Natural killer cell (primary cell): ENCODE measurements at places on chromosomes 4 and X. TPM values are rescaled to one million over a fixed set of nuclear protein-coding genes. Genes with fewer than 3 reads are reported as not detected.

- no peak for DNase-seq
- H3K4me1 ChIP-seq = no peaks in the 10 kb centered on the region
- H3K27me3 ChIP-seq = no peaks in the 10 kb centered on the region
- H3K36me3 ChIP-seq = no peaks in the 10 kb centered on the region
- H3K4me3 ChIP-seq = no peak overlapping the region
- no peak overlapping the region for H3K27ac ChIP-seq
Observed at GRCh38 chr4:125832161-125832560, 517.4 kb downstream of the FAT4 start.

- H3K4me1 ChIP-seq = no peaks in the 10 kb centered on the region
- no peak overlapping the region for H3K4me3 ChIP-seq
- no peaks in the 10 kb centered on the region for H3K27me3 ChIP-seq
- no peak overlapping the region for H3K27ac ChIP-seq
- H3K36me3 ChIP-seq = no peaks in the 10 kb centered on the region
- no peak for DNase-seq
Observed at GRCh38 chr4:31291238-31291637, 571.1 kb downstream of the PCDH7 start.

GRCh38 chr4:4327652-4328121 lies 37.6 kb downstream of the ZBTB49 start:
- H3K4me3 ChIP-seq = no peak overlapping the region
- no peaks in the 10 kb centered on the region for H3K4me1 ChIP-seq
- H3K27ac ChIP-seq = no peak overlapping the region
- DNase-seq = no peak

GRCh38 chrX:20718592-20719380 lies 452.1 kb upstream of the RPS6KA3 start:
- H3K27ac ChIP-seq = no peak overlapping the region
- no peaks in the 10 kb centered on the region for H3K4me1 ChIP-seq
- no peaks in the 10 kb centered on the region for H3K36me3 ChIP-seq
- no peak overlapping the region for H3K4me3 ChIP-seq

GRCh38 chrX:101932249-101932570 lies 383 bp upstream of the ZMAT1 start:
- peaks cover 6% of the 10 kb centered on the region for H3K4me1 ChIP-seq
- H3K4me3 ChIP-seq = peak overlapping the region; percentile 50
- no peak for DNase-seq
- H3K27me3 ChIP-seq = no peaks in the 10 kb centered on the region
- no peaks in the 10 kb centered on the region for H3K36me3 ChIP-seq

DNA sequence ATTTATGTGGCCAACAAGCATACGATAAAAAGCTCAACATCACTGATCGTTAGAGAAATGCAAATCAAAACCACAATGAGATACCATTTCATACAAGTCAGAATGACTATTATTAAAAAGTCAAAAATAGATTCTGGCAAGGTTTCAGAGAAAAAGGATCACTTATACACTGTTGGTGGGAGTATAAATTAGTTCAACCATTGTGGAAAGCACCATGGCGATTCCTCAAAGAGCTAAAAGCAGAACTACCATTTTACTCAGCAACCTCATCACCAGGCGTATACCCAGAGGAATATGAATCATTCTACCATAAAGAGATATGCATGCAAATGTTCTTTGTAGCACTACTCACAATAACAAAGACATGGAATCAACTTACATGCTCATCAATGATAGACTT lies 478.7 kb upstream of the GALNTL6 start:
- H3K27ac ChIP-seq = no peak overlapping the region
- H3K4me1 ChIP-seq = no peaks in the 10 kb centered on the region
- H3K36me3 ChIP-seq = no peaks in the 10 kb centered on the region

DNA sequence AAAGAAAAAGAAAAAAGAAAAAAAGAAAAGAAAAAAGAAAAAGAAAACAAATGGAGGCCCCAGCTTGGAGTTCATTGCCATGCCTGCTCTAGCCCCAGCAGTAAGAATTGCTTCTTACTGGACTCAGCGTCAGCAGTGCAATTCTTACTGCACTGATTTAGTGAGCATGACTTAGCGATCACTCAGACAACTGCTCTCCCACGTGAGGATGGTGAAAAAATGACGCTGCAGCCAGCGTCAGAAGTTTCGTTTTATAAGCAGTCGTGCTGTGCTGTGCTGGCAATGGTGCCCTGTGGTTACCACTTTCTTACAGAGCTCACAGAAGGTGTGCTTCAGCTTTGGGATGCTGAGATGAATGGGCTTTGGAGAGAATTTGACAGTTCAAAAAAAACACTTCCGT lies 68.3 kb upstream of the DDX3X start:
- peaks cover 9% of the 10 kb centered on the region for H3K4me1 ChIP-seq
- H3K27ac ChIP-seq = no peak overlapping the region
- peak; percentile 27 for DNase-seq
- no peaks in the 10 kb centered on the region for H3K27me3 ChIP-seq
- H3K4me3 ChIP-seq = peak overlapping the region; percentile 37

- H3K27ac ChIP-seq = no peak overlapping the region
- no peaks in the 10 kb centered on the region for H3K36me3 ChIP-seq
- no peak overlapping the region for H3K4me3 ChIP-seq
- DNase-seq = no peak
- H3K27me3 ChIP-seq = no peaks in the 10 kb centered on the region
- no peaks in the 10 kb centered on the region for H3K4me1 ChIP-seq
Observed at GRCh38 chrX:133332737-133333136, 82.6 kb downstream of the GPC4 start.

DNA sequence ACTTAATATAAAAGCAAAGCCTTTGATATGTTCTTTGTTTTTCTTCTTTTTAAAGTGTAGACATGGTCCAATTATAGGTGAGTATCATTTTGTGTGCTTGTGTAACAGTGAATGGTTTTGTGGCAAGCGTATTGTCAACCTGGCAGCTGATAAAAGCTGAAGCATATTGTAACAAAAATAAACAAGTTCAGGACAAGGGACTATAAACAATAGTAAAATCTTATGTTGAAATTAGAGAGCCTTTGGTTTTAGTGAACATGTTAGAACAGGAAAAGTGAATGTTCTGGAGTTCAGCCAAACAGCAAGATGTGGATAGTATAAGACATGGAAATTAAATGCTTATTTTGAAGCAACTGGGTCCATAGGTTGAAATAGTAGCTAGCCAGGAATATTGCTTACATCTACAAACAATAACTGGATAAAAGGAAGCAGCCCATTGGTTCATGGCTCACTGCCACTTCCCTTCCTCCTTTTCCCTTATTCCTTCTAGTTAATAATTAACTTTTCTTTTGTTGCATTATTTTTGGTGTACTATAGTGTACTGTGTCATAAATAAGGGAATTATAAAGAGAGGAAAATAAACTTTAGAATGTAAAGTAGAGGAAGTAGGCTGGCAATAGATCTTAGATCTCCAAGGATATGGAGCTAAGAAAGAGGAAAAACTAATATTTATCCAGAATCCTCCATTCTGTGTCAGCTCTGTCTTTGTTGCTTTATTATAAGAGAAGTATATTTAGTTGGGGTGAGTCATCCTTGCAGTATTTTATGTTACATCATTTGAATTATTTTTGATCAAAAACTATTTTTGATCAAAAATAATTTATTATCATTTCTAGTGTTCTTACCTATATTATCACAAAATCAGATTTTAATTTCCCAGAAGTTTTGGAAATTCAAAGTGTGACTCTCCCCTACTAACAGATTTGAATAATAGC lies 65.6 kb downstream of the MRPL1 start:
- DNase-seq = no peak
- H3K27ac ChIP-seq = no peak overlapping the region
- no peak overlapping the region for H3K4me3 ChIP-seq
- H3K36me3 ChIP-seq = peaks cover 10% of the 10 kb centered on the region

DNA sequence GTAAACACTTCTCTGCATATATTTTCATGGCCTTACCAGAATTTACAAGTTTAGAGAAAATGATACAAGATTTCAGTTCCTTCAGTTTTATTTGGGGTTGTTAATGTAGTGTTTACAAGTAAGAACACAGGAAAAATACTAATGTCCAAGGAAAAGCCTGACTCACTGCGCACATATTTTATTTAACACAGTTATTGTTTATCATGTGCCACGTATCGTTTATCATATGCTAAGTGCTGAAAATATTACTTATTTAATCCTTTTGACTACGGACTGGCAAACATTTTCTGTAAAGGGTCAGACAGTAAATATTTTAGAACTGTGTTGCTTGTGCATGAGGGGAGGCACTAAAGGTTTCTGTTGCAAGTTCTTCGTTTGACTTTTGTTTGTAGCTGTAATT lies 794 bp downstream of the HSD17B13 start:
- H3K27ac ChIP-seq = no peak overlapping the region
- H3K4me1 ChIP-seq = no peaks in the 10 kb centered on the region
- H3K4me3 ChIP-seq = no peak overlapping the region

- DNase-seq = no peak
- no peak overlapping the region for H3K27ac ChIP-seq
Observed at GRCh38 chrX:22090181-22090580, 58.1 kb downstream of the PHEX start.

DNA sequence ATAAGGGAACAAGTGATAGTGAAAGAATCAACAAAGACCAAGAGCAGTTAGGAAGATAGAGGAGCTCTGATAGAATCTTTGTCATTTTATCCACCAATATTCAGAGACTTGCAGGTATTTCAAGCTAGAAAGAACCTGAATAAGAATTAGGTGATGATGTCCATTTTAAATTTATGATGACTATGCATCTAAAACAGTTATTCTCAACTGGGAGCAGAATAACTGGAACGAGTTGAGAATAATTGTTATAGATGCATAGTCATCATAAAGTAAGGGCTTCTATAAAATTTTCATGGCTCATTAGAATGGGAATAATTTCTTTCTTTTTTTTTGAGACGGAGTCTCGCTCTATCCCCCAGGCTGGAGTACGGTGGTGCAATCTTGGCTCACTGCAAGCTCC lies 5.8 kb downstream of the OCIAD1 start:
- H3K4me1 ChIP-seq = peaks cover 3% of the 10 kb centered on the region
- peaks cover 62% of the 10 kb centered on the region for H3K36me3 ChIP-seq
- DNase-seq = no peak
- H3K27ac ChIP-seq = no peak overlapping the region
- H3K4me3 ChIP-seq = no peak overlapping the region
- H3K27me3 ChIP-seq = no peaks in the 10 kb centered on the region

DNA sequence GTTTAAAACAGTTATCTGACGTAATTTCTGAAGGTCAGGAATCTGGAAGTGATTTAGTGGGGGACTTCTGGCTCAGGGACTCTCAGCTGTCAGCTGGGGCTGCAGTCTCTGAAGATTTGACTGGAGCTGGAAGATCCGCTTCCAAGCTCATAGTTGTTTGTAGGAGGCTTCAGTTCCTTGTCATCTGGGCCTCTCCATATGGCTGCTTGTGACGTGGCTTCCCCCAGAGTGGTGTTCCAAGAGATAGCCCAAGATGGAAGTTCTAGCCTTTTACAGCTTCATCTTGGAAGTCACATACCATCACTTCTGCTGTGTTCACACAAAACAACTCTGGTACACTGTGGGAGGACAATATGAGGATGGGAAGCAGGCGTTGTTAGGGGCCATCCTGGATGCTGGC lies 2.1 kb downstream of the MPC1L start:
- peaks cover 20% of the 10 kb centered on the region for H3K36me3 ChIP-seq
- no peak overlapping the region for H3K27ac ChIP-seq

- DNase-seq = no peak
- no peak overlapping the region for H3K27ac ChIP-seq
- no peaks in the 10 kb centered on the region for H3K27me3 ChIP-seq
- no peaks in the 10 kb centered on the region for H3K4me1 ChIP-seq
Observed at GRCh38 chrX:141733371-141733770, 34.8 kb upstream of the SPANXD start.

GPR119 gene
- not detected for total RNA-seq

GAB3 gene
- total RNA-seq = 55.6 TPM

ARMCX5 gene
- total RNA-seq = 13.1 TPM

ASB12 gene
- total RNA-seq = not detected

WDR17 gene
- total RNA-seq = 0.12 TPM

REELD1 gene
- total RNA-seq = 2.2 TPM

TSR2 gene
- total RNA-seq = 40.0 TPM

UCP1 gene
- total RNA-seq = not detected

P2RY4 gene
- total RNA-seq = 0.53 TPM

COL25A1 gene
- total RNA-seq = 0.08 TPM

COL4A6 gene
- not detected for total RNA-seq

C1QTNF7 gene
- total RNA-seq = not detected

TMEM31 gene
- total RNA-seq = not detected

TBC1D9 gene
- 2.0 TPM for total RNA-seq

KLB gene
- 0.10 TPM for total RNA-seq
